Naive thymus-derived CD4-positive, alpha-beta T cell (primary cell): ENCODE measurements at places on chromosomes 7 and 10. TPM values are rescaled to one million over a fixed set of nuclear protein-coding genes. Genes with fewer than 3 reads are reported as not detected.

DNA sequence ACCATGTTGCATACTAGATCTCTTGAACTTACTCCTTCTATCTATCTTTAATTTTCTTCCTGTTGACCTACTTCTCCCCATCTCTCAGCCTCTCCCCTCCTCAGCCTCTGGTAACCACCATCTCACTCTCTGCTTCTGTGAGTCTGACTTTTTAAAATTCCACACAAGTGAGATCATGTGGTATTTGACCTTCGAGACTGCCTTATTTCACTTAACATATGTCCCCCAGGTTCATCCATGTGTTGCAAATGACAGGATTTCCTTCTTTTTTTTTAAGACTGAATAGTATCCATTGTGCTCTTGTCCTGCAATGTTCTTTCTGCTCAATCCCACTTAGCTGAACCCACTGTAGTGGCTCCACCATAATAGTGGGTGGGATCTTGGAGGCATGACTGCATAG is 51.4 kb upstream of the DNAJC1 start:
- DNase-seq = no peak

DNA sequence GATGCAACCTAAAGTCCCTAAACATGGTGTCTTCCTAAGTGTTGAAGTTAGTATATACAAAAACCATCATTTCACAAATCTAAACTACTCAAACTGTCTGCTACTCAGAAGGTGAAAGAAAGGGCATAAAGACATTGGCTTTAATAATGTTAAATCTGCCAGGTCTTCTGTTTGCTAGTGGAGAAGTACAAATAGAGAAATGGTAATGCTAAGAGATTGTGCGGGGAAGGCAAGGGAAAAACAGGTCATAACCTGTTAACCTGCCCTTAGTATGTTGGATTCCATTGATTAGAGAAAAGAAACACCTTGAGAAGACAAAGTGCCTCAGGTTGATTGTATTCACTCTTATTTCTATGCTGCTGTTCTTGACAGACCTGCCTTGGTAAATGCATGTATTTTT is 80.3 kb downstream of the CALD1 start:
- no peak for DNase-seq

The CLDN4 gene
- total RNA-seq = not detected

GRCh38 chr10:87053111-87053510 is 33.0 kb downstream of the FAM25A start:
- no peak for DNase-seq

The TMEM270 gene
- total RNA-seq = not detected in 2 replicates
